ENCODE measurements at places on chromosomes 13 and 19.

DNA sequence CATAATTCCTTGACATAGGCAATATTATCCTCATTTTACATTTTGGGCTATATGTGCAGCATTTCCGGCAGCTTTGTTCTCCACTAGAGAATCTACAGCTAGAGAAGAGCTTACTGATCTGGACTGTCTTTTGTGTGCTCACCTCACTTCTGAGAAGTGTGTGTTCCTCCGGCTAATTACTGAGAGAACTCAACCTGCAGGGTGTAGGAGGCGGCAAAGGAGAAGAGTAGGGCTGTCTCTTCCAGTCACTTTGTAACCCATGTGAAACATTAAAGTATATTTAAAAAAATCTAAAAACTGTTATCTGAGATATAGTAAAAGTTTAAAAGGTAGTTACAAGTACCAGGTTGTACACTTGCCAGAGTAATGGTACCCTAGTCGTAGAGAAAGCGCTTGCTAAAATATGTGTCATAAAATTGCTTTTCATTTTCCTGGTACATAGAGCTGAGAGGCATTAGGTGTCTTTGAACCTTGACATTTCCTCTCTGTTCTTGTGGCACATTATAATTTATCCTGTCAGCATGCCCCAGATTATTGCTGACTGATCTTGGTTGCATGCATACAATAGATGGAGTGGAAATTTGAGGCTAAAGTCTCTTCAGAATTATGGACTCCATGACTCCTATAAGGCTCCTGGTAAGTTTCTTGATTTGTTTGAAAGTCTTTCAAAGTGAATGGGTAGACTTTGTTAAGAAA, 381.9 kb downstream of the LMO7 start:
- no peak for DNase-seq

DNA sequence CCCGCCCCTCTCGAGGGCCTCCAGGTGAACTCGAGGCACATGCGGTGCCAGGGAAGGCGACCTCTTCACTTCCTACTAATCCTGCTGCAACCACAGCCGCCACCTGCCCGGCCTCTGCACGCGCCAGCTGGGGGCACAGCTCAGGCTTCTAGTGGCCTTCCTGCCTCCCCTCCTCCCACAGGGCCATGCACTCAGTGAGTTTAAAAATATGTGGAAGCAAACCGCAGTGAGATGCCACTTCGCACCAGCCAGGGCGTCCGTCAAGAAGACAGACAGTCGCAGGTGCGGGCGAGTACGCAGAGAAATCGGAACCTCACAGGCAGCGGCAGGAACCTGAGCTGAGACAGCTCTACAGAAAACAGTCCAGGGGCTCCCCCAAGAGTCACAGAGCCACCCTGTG, 10.4 kb downstream of the LMNB2 start:
- no peak for DNase-seq

DNA sequence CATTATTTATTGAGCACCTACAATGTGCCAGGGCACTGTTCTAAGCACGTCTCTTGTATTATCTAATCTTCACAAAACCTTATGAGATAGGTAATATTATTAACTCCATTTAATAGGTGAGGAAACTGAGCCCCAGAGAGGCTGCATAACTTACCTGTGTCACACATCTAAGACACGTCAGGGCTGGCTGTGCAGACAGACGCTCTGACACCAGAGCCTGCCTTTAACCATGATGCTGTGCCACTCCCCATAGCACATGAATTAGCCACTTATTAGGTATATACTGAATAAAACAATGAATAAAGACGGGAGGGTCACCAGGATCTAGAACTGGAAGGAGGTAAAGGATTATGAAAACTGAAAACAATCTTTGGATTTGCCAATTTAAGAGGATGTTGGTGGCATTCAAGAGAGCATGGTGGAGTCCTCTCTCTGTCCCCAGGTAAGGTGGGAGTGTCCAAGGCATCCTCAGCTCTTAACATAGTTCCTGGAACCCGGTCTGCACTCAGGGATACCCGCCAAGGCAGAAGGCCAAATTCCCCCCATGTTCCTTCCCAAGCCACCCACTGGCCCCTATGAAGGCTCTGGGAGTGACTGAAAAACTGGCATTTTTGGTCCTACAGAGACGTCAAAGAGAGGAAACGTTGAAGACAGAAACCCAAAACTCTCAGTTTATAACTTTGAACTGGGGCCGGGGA, 479.7 kb downstream of the FOXO1 start:
- DNase-seq = no peak

- DNase-seq = no peak
Measured at GRCh38 chr19:3194106-3195087, 8.7 kb downstream of the NCLN start.

GRCh38 chr13:74278901-74279300, 144.7 kb upstream of the KLF12 start:
- DNase-seq = no peak

- no peak for DNase-seq
Measured at GRCh38 chr19:53696951-53697350, 65.2 kb downstream of the DPRX start.
